ENCODE measurements at places on chromosomes 4 and X. TPM values are rescaled to one million over a fixed set of nuclear protein-coding genes. Genes with fewer than 3 reads are reported as not detected.
A peak's percentile ranks its signal among the peaks of the same experiment; 100 is the strongest.

The TLL1 gene
- polyA plus RNA-seq, result not detected

The TMEM47 gene
- 51.5 TPM for polyA plus RNA-seq

The ACE2 gene
- polyA plus RNA-seq, result not detected

The ATP1B4 gene
- not detected for polyA plus RNA-seq

The ZNF732 gene
- polyA plus RNA-seq, result not detected

The GLRA2 gene
- polyA plus RNA-seq, result not detected

The CTAG2 gene
- polyA plus RNA-seq, result 59.8 TPM

The EREG gene
- polyA plus RNA-seq, result 0.26 TPM

- no peak for DNase-seq
Measured at GRCh38 chr4:56689201-56689969, 8.3 kb upstream of the HOPX start.

DNA sequence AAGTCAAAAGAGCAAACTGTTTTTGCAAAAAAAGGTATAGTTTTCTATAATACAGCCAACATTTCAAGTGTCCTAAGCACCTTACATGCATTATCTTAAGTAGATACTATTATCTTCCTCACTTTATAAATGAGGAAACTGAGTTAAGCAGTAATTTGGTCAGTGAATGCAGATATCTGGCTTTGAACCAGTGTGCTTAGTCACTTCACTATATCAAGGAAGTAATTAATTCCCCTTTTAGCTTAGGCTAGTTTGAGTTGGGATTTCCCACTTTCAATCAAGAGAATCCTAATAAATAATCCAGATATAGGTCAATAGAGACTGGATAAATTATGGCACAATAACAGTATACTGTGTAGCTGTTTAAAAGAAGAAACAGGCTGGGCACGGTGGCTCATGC lies 14.8 kb downstream of the SPINK2 start:
- no peak for DNase-seq

- peak; percentile 59 for DNase-seq
Measured at GRCh38 chrX:134525086-134525792, 65.3 kb downstream of the HPRT1 start.

- no peak for DNase-seq
Measured at GRCh38 chrX:113986427-113986826, 597.5 kb upstream of the HTR2C start.

DNA sequence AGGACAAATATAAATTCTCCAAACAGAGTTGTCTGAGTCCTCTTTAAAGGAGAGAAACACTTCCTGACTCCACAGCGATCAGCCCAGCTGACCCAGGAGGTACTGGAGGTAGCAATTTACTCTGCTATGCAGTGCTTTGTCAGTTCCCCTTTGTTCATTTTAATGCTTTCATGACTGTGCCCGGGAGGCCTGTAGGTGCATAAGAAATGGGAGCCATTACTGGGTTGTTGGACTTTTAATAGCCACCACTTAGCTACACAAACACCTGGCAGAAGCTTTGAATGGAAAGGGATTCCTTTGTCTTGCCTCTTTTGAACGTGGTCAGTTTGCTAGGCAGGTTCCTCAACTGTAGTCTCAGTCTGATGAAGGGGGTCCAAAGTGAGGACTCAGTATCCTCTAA lies 59.0 kb upstream of the AFF2 start:
- no peak for DNase-seq

- no peak for DNase-seq
Measured at GRCh38 chr4:180512801-180513475, 1730.3 kb upstream of the TENM3 start.

- DNase-seq, result no peak
Measured at GRCh38 chr4:1243451-1244080, 5.4 kb downstream of the CTBP1 start.

- DNase-seq, result no peak
Measured at GRCh38 chr4:128388352-128388630, 100.7 kb upstream of the PGRMC2 start.

DNA sequence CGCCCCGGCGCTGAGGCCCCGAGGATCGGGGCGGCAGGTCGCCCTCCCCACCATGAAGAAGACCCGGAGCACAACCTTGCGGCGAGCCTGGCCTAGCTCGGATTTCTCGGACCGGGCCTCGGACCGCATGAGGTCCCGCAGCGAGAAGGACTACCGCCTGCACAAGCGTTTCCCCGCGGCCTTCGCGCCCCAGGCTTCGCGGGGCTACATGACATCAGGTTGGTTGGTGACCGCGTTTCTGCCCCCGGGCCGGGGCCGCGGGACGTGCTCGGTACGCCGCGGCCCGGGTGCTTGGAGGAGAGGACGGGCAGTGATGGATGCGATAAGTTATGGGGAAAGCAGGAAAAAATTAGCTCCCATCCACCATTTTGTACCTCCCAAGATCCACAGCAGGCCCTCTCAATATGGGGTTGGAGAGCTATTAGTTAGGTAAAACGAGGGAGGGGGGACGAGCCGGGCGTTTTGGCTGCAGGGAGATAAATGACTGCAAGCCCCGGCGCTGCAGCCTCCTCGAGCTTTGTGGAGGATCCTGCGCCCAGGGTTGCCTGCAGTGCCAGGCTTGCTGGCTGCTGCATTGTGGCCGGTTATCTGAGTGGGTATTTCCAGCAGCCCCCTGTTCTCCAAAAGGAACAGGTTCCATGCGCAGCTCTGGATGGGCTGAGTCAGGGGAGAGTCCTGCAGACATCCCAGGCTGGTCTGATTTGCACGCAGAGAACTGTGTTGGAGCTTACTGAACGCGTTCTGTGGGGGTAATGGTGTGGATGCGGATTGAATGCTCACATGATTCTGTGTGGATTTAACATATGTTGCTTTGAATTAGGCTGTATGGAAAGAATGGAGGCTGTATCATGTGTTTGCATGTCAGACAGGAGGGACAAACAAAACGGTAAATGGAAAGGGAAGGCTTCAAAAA lies 1.9 kb downstream of the STOX2 start:
- no peak for DNase-seq

- no peak for DNase-seq
Measured at GRCh38 chr4:101014417-101014816, 332.9 kb downstream of the PPP3CA start.

DNA sequence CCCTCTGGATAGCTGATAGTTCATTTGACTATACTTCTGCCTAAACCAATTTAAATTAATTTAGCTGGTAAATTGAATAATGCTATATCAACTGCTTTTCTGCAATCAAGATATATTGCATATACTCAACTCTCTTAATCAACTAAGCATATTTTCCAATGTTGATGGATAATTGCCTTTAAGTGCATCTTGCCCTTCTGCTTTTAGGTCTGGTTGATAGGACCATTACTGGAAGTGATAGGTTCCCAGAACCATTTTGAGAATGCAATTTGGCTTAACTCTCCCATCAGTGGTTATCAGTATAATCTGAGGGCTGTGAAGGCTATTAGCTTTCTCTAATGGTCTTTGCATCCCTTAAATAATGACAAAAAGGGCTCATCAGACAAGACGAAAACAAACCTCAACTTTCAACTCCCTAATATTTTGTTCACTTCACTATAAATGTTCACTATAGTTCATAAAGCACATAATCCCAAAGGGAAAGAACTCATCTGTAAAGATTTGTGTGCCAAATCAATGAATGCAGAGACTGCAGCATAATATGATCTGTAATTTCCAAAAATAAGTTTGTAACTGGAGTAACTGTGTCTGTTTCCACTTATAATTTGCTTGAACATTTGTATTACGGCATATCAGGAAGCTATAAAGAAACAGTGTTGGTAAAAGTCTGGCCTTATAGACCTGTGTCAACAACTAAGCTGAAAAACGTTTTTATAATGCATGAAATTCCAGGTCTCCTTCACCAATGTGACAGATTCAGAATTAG lies 273.6 kb downstream of the FBXO8 start:
- DNase-seq, result no peak

- no peak for DNase-seq
Measured at GRCh38 chrX:70509078-70509477, 64.4 kb downstream of the DLG3 start.

GRCh38 chr4:169612871-169613859 lies 782 bp upstream of the NEK1 start:
- peak; percentile 79 for DNase-seq

DNA sequence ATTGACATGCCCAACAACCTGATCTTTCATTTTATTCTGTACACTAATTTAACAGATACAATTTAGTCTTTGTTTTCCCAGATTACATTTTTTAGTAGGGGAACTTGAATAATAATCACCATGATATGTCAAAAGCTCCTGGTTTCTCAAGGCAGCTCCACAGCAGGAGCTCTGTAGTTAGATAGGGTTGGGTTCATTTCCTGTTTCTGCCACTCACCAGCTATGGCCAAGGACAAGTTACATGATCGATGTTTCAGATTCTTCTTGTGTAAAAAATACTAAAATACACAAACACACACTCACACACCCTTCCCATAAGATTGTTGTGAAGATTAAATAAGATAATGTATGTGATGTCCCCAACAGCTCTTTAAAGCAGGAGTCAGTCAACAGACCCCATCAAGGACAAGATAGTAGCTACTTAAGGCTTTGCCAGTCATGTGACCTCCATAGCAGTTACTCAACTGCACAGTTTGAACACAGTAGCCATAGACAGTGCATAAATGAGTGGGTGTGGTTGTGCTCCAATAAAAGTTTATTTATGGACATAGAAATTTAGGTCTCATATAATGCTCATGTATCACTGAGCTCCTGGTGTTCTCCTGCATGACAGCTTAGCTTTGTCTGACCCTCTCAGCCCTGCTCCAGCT lies 18.4 kb downstream of the GUCY1A1 start:
- no peak for DNase-seq

GRCh38 chr4:151888367-151888866 lies 127.6 kb upstream of the GATB start:
- DNase-seq, result no peak

- DNase-seq, result peak; percentile 77
Measured at GRCh38 chrX:2320580-2321327, 180.0 kb downstream of the DHRSX start.

- peak; percentile 63 for DNase-seq
Measured at GRCh38 chr4:127997534-127998388, 32.6 kb downstream of the ABHD18 start.

- DNase-seq, result peak; percentile 64
Measured at GRCh38 chrX:3124031-3124430, 82.8 kb downstream of the ARSF start.

GRCh38 chr4:24070117-24070516 lies 180.3 kb upstream of the PPARGC1A start:
- peak; percentile 96 for DNase-seq

DNA sequence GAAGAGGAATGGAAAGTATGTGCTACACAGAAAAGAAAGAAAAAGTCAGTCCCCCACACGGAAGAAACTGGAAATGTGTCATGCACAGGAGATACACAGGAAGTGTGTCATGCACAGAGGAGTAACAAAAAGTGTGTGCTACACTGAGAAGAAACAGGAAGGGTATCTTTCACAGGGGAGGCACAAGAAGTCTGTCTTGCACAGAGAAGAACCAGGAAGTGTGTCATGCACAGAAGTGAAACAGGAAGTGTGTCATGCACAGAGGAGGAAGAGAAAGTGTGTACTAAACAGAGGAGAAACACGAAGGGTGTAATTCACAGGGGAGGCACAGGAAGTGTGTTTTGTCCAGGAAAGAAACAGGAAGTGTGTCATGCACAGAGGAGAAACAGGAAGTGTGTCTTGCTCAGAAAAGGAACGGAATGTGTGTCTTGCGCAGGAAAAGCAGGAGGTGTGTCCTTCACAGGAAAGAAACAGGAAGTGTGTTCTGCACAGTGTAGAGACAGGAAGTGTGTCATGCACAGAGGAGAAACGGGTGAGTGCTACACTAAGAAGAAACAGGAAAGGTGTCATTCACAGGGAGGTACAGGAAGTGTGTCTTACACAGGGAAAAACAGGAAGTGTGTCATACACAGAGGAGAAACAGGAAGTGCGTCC lies 527.2 kb upstream of the PRKX start:
- no peak for DNase-seq

DNA sequence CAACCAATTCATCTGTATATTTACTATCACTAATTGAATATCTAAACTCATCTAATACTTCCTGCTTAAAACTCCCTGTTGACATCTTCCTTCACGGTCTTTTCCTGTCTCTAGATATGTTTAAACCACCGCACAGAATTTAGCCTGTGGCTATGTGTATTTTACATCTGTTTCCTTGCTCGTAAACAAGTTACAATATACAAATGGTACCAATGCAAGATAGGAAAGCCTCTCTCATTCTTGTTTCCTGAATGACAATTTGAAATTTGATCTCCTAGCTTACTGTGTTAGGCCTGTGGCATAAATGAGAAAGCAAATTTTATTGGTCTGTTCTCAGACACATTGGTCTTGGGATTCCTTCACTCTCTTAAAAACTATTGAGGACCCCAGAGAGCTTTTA lies 89.7 kb upstream of the PCDH7 start:
- no peak for DNase-seq

- no peak for DNase-seq
Measured at GRCh38 chrX:111646515-111646914, 34.5 kb upstream of the ALG13 start.

- no peak for DNase-seq
Measured at GRCh38 chrX:1451661-1452515, 821 bp downstream of the ASMTL start.

DNA sequence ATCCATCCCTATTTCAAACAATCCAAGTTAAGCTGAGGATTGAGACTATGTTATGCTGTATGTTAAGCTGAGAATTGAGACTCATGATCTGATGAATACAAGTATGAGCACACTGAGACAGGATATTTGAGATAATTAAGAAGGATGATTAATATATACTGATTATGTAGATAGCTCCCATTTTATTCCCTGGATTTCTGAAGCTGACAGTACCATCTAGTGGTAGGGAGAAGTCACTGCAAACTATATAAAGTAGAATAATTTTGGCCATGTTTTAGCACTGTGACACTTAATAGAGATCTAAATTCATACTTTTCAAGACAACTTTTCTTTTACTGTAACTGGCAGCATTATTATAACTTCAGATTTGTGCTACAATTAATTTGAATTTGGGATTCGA lies 63.8 kb upstream of the HPRT1 start:
- DNase-seq, result peak; percentile 17

DNA sequence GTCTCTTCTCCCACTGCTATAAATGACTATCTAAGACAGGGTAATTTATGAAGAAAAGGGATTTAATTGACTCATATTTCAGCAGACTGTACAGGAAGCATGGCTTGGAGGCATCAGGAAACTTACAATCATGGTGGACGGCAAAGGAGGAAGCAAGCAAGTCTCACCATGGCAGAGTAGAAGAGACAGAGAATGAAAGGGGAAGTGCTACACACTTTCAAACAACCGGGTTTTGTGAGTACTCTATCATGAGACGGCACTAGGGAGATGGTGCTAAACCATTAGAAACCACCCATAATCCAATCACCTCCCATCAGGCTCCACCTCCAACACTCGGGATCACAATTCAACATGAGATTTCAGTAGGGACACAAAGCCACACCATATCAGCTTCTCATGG lies 11.1 kb downstream of the UBE2NL start:
- DNase-seq, result no peak
